ENCODE measurements at places on chromosomes 16 and 17.

GRCh38 chr17:43952724-43953666 lies 745 bp downstream of the PYY start:
- DNase-seq = no peak

DNA sequence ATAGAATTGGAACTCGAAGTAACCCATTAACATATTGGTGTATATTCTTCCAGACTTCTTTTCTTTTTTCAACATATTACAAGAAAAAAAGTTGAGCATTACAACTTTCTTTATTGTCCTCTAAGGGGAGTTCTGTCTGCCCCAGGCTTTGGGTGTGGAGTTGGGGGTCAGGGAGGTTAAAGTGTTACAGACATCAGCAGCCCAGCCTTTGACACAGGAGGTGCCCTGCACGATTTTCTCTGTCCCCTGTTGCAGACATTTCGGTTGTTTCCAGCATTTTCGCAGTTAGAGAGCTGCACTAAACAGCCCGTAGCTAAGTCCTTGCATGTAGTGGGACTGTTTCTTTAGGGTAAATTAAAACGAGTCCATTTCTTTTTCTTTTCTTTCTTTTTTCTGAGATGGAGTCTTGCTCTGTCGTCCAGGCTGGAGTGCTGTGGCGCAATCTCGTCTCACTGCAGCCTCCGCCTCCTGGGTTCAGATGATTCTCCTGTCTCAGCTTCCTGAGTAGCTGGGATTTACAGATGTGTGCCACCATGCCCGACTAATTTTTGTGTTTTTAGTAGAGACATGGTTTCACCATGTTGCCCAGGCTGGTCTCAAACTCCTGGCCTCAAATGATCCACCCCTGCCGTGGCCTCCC lies 13.4 kb upstream of the ADCY7 start:
- DNase-seq = no peak

DNA sequence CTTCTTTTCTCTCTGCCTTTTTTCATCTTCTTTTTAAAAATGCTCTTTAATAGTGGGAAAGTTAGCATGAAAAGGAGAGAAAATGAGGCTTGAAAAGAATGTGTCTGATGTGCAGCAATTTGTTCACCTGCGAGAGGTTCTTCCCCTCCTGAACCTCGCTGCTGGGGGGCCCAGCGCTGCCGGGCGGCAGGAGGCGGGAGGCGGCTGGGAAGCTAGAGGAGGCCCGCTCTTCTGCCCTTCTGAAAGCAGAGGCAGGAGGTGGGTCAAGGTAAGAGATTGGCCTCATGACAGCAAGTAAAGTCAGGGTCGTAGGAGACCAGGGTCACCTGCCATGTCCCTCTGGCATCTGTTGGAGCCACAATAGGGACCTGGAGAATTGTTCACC lies 78.6 kb upstream of the TNRC6C start:
- no peak for DNase-seq

DNA sequence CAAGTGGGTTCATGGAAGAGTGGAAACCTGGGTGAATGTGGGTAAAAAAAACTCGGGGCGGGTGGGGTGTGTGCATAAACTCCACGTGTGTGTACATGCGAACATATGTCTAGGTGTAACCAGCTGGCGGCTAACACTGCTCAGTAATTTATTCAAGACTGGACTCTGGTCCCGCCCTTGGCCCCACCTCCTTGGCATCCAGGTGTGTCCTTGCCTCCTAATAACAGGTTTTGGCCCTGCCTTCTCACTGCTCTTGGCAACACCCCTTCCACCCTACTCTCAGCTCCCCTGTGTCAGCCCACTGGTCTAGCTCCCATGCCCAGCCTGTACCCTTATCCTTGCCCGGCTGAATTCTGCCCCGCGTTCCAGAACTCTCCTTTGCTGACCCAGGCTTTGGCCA lies 8.3 kb downstream of the FLII start:
- no peak for DNase-seq

DNA sequence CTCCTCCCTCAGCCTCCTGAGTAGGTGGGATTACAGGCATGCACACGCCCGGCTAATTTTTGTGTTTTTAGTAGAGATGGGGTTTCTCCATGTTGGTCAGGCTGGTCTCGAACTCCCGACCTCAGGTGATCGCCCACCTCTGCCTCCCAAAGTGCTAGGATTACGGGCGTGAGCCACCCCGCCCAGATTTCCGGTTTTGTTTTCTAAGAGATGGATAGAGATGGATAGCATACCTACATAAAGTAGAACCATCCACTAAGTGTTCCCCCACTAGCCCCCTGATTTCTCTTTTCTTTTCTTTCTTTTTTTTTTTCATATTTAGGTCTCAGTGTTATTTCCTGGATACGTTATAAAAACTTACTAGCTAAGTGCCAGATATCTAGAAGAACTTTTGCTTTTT lies 2.0 kb downstream of the WSB1 start:
- DNase-seq = no peak

DNA sequence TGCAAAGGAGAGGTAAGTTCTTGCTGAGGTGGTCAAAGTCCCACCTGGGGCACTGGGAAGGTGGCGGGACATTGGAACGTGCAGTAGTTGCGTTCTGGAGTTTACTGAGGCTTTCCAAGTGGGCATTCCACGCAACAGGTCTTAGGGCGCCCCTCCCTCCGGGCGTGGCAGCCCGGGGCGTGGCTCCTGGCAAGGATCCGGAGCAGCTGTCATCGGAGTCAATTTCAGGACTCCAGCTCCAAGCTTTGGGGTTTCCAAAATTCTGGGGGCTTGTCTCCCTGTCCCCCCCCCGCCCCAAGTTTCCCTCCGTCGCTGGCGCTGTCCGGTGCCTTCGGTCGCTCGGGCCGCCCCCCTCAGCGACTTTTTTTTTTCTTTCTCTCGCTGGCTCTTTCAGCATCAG lies 43.1 kb upstream of the AMZ2 start:
- DNase-seq = no peak

- no peak for DNase-seq
Measured at GRCh38 chr17:81270279-81270678, 24.8 kb downstream of the SLC38A10 start.

DNA sequence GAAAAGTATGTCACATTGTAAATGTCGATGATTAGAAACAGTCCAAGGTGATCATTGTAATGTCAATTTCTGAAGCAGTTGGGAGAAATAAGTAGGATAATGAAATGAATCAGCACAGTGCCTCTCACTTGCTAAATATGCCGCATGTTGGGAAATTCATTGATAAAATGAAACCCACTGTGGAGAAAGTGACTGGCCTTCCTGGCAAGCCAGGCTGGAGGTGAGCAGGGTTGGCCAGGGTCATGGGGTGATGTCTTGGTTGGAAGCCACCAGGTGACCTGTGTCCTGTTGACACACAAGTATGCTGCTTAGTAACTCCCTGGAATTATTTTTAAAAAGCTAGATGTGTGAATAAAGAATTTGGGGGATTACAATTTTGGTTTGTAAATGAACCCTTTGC lies 14.9 kb upstream of the WNT9B start:
- no peak for DNase-seq

GRCh38 chr16:54942353-54942943 lies 11.8 kb downstream of the IRX5 start:
- no peak for DNase-seq

GRCh38 chr16:855471-855870 lies 54.9 kb upstream of the GNG13 start:
- no peak for DNase-seq

GRCh38 chr16:10660950-10661635 lies 33.6 kb downstream of the TEKT5 start:
- DNase-seq = no peak

GRCh38 chr17:74201948-74202347 lies 1.5 kb upstream of the RPL38 start:
- no peak for DNase-seq

DNA sequence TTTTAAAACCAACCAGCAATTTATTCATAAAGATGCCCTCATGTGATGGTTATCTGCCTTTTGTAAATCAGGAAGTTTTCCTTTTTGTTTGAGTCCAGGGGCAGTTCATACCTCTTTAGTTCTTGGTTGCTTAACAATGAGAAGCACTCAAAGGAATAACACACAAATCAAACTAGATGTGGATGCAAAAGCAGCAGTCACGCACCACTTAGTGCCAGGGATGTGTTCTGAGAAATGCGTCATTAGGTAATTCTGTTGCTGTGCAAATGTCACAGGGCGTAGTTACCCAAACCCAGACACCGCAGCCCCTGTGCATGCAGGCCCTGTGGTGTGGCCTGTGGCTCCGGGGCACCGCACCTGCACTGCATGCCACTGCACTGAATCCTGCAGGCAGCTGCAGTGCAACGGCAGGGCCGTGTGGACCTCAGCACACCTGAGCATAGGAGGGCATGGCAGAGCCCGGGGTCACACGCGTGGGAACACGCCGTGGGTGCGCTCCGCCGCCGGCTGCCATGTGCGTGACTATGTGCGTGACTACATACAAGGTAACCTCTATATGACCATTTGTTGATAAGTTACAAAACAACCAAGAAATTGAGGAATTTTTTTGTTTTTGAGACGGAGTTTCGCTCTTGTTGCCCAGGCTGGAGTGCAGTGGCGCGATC lies 39.6 kb downstream of the PKD1 start:
- no peak for DNase-seq

DNA sequence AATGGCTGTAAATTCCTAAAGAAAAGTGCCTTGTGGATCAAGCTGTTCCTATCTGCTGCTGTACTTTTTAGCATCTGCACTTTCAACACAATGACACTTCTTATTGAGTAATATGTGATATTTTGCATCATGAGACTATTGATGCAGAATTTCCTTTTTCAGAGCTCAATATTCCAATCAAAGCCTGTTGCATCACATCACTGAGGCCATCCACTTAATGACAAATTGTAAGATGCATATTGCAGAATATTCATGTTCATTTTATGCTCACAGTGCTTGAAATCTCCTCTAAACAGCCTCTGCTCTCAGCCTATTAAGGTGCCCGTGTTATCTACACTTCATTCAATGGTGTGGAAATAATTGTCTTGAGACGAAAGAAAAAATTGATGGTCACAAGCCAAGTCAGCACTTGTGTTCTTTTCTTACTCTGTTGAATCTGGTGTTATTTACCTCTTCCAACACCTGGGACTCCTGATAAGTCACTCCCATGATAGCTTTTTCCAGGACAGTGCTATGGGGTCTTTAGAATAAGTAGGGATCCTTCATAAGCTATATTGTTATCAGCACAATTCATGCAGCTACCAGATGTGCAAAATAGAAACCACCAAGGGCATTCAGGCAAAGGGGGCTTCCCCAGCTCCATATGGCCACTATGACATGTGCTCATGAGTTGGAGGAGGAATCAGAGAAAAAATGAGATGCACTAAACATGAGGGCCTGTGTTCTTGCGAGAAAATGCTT lies 9.3 kb upstream of the SKAP1 start:
- DNase-seq = no peak

DNA sequence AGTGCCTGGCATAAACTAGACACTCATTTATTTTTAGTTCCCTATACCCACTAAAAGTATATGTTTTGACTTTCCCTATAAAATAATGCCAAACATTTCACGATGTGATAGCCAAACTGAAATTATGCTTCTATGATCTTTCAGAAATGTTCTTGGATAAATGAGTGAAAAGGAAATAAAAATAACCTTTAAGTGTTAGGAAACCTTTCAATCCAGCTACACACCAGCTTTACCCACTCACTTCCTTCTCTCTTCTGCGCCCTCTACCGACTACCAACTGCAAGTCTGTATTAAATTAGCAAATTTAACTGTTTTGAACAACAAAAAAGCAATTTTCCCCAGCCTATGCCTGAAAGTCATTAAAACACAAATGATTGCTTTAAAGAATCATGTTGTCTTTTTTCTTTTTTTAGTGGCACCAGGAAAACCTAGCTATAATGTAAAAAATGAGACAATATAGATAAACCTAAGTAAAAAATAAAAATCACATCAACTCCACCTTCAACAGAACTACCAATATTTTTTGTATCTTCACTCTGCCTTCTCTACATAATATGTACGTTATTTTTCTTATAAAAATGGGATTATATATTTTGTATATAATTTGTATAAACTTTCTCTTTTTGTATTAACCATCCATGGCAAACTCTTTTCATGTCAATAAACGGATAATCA lies 13.2 kb upstream of the TMEM100 start:
- DNase-seq = peak; percentile 49

GRCh38 chr16:1491327-1491726 lies 1.8 kb upstream of the TELO2 start:
- no peak for DNase-seq

DNA sequence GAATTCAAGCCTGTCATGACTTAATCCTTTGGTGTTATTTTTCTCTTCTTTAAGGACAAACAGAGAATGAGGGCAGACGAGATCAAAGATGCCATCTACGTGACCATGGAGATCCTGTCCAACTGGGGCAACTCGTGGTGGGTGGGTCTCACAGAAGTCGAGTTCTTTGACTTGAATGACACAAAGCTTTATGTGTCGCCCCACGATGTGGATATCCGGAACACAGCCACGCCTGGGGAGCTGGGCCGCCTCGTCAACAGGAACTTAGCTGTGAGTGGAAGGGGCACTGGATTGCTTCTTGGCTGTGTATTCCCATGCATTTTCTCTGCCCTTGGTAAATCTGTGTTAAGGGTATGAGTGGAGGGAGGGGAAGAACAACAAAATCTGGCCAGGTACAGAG lies 158.7 kb downstream of the KATNIP start:
- no peak for DNase-seq

DNA sequence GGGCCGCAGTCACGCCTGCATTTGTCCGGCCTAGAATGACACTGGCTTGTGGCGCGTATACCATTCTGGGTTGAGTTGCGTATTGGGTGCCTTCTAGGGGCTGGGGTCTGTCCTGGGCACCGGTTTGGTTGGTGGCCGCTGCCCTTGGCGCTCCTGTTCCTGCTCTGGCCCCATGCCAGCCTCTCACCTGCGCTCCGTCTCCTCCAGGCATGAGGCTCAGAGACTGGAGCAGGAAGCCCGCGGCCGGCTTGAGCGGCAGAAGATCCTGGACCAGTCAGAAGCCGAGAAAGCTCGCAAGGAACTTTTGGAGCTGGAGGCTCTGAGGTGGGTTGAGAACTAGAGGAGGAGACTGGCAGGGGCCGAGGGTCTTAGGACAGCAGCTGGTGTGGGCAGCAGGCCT lies 17.4 kb downstream of the CDIPT start:
- DNase-seq = no peak

DNA sequence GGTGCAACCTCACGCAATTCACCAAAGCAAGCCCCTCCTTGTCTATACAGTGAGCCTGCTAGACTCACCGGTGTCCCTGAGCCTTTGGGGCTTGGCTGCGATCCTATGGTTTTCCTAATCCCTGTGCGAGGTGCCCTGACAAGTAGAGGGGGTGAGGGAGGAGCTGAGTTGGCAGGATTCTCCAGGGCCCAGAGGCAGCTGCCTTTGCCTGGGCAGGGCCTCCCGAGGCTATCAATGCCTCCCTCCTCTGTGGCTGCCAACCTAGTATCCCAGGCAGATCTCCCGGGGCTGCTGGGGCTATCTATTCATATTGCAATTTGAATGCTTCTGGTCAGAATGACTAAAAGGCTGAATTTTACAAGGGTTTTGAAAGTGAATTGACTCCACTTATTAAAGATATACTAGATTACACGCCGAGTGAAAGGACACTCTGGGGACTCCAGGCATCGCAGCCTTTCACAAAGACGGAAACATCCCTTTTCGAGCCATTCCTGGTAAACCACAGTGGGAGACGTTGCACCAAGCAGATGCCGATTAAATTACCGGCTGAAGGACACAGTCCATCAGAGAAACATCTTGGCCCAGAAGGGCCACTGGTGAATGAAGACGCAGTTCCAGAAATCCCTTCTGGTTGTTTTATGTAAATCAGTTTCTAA lies 11.3 kb upstream of the PITPNM3 start:
- DNase-seq = no peak

GRCh38 chr17:4782652-4783051 lies 3.5 kb downstream of the VMO1 start:
- DNase-seq = no peak

GRCh38 chr16:86680661-86681030 lies 102.3 kb downstream of the FOXL1 start:
- no peak for DNase-seq

All from COLO829 (cell line).